ENCODE measurements at places on chromosomes 7 and 10.
A peak's percentile ranks its signal among the peaks of the same experiment; 100 is the strongest.

DNA sequence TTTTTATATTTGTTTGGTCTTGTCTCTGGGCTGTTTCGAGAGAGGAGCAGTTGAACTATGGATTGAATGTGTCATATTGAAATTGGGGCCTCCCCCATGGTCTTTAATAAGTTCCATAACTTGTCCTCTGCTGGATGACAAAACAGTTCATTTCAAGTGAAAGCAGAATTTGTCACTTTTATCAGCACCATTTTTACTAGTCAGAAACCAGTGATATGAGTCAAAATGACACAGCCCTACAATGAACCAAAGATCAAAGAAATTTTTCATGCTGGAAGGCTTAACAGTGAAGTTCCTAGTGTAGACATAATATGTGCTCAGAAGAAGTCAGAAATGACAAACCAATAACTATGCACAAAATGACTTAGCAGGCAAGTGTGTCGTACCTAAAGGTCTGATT lies 133.6 kb upstream of the VWC2 start:
- DNase-seq: no peak

DNA sequence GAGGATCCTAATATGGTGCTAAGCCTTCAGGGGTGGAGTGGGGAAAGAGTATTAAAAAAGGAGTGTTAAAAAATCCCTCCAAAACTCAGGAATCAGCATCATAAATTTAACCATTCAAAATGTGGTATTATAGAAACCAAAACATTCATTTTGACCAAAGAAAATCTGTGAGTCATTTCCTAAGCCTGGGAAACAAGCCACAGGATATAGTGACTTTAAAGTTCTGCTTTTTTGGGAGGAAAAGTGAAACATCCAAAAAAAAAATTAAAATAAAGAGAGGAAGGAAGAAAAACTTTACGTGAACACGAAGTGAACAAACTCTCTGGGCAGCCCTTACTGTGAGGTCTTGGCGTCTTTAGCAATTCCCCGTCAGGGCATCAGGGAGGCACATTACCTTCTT lies 74.0 kb upstream of the GSDME start:
- no peak for DNase-seq

- no peak for DNase-seq
These were observed 45.4 kb downstream of the PPIF start for GRCh38 chr10:79392506-79393176.

DNA sequence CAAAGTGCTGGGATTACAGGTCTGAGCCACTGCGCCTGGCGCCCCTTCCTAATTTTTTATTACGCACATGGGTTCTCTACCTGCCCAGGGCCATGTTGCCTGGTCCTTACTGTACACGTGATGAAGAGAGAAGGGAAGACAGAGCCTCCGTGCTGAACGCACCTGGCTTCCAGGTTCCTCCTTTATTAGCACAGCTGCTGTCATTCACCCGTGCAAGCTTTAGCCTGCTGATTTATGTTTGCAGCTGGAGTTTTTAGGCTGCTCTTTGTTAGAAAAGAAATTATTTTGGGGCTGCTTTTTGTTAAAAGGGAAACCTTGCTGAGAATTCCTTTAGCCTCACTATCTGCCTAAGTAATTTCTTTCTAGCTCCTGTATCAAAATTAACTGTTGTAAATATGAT lies 417.0 kb downstream of the CALN1 start:
- DNase-seq: no peak

- no peak for DNase-seq
These were observed 537.5 kb downstream of the GPAM start for GRCh38 chr10:111646021-111646420.

DNA sequence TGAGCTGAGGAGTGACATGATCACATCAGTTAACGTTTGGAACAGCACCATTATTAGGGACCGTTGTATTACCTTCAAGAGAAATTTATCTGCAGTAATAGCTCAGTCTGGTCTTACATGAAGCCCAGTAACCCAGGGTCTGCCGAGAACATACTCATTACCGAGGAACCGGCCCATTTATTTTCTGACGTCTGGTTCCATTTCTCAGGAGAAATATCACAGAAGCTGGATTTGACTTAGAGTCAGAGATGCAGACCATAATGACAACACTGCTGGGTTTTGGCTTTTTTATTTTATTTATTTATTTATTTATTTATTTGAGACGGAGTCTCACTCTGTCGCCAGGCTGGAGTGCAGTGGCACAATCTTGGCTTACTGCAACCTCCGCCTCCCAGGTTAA lies 163.1 kb downstream of the CCDC3 start:
- no peak for DNase-seq

GRCh38 chr7:46352004-46352954 lies 431.2 kb upstream of the IGFBP3 start:
- no peak for DNase-seq

- peak; percentile 57 for DNase-seq
These were observed 24.8 kb downstream of the FAM53B start for GRCh38 chr10:124719213-124719851.

- DNase-seq: no peak
These were observed 15.8 kb downstream of the PLAC9 start for GRCh38 chr10:80148166-80148805.

- DNase-seq: no peak
These were observed 44.7 kb upstream of the ZNF800 start for GRCh38 chr7:127437241-127437640.

DNA sequence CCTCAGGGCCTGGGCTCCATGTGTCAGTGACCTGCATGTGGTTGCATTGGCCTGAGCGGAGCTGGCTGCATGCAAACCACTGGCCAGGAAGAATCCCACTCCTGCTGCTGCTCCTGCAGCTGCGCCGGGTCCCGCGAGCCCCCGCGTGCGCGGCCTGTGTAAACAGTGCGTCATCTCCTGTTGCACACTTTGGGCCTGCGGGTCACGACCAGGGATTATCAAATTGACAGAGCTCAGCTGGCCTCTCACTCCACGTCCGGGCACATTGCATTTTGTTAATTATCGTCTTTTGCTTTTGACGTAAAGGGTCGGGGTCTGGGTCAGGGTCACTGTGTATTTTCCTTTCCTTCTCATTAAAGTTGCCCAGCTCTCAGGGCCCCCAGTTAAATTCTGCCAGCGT lies 132.6 kb downstream of the RGS10 start:
- DNase-seq: no peak

GRCh38 chr10:29039091-29039490 lies 249.8 kb upstream of the LYZL1 start:
- DNase-seq: no peak

GRCh38 chr10:97347317-97347716 lies 12.8 kb upstream of the FRAT2 start:
- no peak for DNase-seq

DNA sequence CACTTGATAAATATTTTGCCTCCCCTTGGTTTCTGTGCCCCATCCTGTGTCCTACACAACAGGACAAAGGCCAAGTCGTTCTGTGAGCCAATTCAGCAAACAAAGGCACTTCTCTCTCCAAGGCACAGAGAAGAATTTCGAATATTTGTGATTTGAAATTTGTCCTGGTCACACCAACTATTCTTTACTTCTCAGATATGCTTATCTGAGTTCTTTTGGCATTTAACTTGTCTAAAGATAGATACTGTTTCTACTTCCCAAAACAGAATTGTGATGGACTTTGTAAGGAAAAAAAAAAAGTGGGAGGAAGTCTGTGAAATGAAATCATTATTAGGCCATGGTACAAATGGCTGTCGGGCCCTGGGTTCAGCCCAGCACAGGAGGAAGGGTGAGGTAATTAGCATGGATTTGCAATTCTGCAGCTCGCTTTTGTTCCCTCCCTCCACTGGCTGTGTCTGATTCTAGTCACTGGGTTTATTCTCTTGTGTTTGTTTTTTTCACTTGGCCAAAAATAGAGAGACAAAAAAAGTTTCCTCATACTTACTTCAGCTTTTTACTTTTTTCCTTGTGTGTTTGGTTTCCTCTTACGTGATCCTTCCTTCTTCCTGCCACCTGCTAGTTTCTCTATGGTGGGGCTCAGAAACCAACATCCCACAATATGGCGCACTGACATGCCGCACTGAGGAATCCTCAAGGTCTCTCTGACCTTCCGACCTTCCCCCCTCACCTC lies 108.2 kb upstream of the MKLN1 start:
- no peak for DNase-seq

DNA sequence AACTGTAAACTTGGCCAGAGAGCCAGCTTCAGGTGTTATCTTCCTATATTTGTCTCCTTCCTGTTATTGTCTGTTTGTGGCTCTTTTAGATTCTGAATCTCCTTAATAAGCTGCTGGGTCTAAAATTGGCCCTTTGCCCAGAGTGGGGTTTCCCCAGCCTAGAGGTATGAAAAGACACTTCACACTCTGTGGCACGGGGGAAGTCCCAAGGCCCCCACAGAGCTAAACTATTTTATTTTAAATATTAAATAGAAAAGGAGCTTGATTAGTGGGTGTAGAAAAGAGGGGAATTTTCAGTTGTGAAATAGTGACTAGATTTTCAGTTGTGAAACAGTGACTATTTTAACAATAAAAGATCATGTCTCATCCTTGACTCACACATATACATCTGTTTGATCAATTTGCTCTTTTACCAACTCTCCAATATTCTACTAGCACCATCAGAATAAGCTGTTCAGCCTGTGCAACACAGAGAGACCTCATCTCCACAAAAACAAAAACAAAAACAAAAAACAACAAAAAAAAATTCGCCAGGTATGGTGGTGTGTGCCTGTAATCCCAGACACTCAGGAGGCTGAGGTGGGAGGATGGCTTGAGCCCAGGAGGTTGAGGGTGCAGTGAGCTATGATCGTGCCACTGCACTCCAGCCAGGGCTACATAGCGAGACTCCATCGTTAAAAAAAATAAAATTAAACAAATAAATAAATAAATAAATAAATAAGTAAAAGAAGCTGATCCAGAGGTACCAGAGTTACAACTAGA lies 24.9 kb upstream of the ADO start:
- peak; percentile 81 for DNase-seq

DNA sequence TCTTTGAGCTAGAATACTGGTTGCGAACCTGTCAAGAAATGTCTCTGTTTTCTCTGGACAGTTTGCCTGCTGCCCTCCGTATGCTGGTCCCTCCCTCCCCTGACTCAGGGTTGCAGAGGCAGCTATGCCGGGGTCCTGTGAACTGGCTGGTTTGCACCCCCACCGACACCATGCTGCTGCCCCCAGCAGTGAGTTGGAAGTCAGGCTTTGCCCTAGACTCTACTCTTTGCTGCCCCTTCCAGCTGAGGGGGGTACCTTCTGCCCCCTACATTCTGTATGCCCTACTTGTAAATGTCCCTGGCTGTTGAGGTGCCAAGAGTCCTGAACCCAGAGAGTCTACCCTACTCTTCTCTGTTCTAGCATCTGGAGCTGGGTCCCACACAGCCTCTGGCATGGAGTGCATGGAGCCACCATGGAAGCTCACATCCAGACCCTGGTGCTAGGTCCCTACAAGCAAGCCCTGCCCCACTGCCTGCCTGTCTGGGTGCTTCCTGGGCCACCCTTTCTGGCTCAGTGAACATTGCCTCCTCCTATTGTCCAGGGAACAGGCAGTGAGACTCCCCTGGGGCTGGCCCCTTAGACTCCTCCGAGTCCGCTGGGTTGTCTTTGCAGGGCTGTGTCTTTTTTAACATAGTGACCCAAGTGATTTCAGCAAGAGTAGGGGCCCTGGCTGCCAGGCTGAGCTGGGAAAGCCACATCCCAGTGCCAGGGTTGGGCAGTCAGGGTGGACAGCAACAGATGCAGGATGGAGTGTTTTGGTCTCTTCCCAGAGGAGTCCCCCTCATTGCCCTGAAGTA lies 138.9 kb downstream of the ADCY1 start:
- no peak for DNase-seq

- DNase-seq: peak; percentile 23
These were observed 33.0 kb downstream of the EN2 start for GRCh38 chr7:155490697-155491628.

All from stimulated activated CD4-positive, alpha-beta T cell treated with anti-CD3 and anti-CD28 coated beads, Interleukin-15, amount 100 ng/mL, for 48 hours (primary cell).